NCI-H345 (cell line): ENCODE measurements at places on chromosomes 1 and 21.
A peak's percentile ranks its signal among the peaks of the same experiment; 100 is the strongest.

GRCh38 chr1:178953034-178953433 is 72.7 kb upstream of the FAM20B start:
- no peak for DNase-seq

GRCh38 chr1:234484991-234485739 is 6.2 kb upstream of the TARBP1 start:
- DNase-seq = no peak

- DNase-seq = peak; percentile 65
Measured at GRCh38 chr1:25619101-25619890, 2.7 kb downstream of the MAN1C1 start.

DNA sequence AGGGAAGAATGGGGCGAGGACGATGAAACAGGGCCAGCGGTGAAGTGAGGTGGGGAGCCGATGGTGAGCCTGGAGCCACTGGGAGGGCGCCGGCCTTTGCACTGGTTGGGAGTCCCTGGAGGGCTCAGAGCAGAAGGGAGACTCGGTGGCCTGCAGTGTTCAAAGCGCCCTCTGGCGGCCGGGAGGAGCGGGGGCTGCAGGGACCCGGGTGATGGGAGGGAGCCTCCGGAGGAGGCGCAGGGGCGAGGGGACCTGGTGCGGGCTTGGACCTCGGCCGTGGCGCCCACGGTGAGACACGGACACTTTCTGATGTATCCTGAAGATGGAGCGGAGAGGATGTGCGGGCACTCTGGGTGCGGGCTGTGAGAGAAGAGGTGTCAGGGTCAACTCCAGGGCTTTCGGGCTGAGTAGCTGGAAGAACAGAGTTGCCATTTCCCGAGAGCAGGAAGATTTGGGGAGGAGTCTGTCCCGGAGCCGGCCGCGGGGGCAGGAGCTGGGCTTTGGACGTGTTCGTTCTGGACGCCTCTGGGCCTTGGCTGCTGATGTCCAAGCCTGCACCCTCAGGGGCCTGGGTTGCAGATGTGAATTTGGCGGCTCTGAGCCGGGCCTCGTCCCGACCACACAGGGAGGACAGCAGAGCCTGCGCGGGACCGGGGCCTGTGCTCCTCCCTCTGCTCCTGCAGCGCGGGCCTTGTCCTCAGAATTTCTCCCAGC is 29.7 kb downstream of the HEYL start:
- DNase-seq = no peak

GRCh38 chr1:46401964-46402626 is 8.0 kb downstream of the FAAH start:
- DNase-seq = peak; percentile 15

- DNase-seq = no peak
Measured at GRCh38 chr1:3504822-3505153, 50.3 kb downstream of the ARHGEF16 start.

- no peak for DNase-seq
Measured at GRCh38 chr1:99270646-99271045, 6.4 kb downstream of the PLPPR4 start.

GRCh38 chr1:228348708-228349467 is 57.7 kb downstream of the TRIM11 start:
- no peak for DNase-seq

- DNase-seq = no peak
Measured at GRCh38 chr1:235006816-235007215, 121.8 kb downstream of the TOMM20 start.
